ENCODE measurements at places on chromosomes 5 and 9.

DNA sequence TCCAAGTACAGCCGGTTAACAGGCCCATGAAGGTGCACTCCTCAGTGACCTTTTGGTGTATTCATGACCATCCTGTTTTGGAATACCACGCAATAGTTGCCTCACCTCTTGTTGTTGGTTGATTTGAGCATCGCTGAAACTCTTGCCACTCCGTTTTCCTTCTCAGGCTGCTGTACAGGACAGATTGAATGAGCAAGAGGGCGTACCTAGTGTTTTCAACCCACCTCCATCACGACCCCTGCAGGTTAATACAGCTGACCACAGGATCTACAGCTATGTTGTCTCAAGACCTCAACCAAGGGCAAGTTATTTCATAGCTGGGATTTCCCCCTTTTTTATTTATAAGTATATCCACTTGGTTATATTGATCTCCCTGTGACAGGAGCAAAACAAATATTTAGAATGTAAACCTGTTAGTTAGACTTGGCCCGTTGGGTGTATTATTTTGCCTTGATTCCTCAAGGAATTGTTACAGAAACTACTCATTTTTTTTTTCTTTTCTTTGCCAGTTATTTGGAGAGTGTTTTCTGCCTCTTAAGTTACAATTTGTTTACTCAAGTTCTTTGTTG is 38.1 kb downstream of the FAF2 start:
- no peak for DNase-seq

DNA sequence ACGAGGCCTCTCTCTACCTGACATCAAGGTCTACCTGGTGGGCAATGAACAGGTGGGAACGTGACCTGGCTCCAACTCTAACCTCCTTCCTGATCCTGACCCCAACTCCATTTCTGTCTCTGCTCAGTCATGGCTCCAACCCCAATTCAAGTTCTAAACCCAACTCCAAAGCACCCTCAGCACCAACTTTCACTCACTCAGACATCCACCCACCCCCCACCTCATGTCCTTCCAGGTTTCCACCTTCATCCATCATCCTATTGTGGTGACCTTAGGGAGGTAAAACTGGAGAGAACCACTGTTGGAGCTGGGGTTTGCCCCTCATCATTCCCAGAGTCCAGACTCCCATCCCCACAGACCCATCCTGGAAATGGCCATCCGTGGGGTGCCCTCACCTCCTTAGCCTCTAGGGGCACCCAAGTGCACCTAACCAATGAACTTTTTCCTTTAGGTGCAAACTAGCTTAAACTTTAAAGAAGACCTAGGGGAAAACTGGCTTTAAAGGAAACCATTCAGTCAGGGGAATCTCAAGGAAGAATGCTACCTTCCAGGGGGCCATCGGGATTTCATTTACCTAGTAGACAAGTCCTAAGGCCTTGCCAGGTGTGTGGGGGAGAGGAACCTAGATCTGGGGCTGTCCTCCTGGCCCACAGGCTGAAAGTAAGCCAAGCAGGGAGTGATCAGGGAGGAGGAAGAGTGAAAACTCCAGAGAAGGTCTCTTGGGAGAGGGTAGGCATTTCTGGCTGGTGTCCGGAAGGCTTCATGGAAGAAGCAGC is 11.3 kb downstream of the RGS14 start:
- no peak for DNase-seq

- no peak for DNase-seq
These were observed 64.7 kb downstream of the TLR4 start for GRCh38 chr9:117768750-117769395.

- no peak for DNase-seq
These were observed 79.6 kb downstream of the ADAMTS2 start for GRCh38 chr5:179265514-179266290.

DNA sequence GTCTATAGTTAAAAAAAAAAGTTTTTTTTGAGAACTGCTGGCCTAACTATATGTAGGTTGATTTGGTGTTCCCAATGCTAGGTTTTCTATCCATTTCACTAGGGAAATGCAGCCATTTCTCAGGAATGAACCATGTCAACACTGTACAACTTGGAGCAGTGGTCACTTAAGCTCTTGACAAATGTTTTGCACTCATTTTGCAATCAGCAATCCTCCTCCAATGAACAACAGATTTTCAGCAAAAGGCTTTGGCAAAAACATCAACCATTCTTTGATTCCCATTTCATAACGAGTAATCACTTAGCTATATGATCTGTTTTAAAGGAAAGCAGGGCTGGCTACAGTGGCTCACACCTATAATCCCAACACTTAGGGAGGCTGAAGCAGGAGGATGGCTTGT is 17.9 kb downstream of the STRBP start:
- DNase-seq: no peak

Measured in effector memory CD4-positive, alpha-beta T cell (primary cell).